Effector CD4-positive, alpha-beta T cell (primary cell): ENCODE measurements at places on chromosomes 1 and 21.
A peak's percentile ranks its signal among the peaks of the same experiment; 100 is the strongest.

DNA sequence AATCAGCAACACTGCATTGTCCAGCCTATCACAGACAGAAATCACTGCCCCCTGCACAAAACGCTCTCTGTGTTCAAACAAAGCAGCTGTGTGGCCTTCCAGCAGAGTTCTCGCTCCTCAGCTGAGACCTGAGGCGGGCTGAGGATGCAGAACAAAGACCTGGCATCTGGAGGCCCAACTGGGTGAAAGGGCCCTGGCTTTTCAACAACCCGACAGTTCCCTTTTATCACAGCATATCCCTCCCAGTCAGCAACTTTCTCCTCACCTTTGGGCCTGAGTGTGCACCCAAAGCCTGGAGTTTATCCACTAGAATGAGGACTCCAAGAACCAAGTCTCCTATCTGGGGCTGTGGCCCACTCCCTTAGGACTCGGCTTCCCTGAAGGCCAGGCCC, 42.6 kb upstream of the A3GALT2 start:
- no peak for DNase-seq

GRCh38 chr1:2314803-2315673, 76.3 kb downstream of the MORN1 start:
- DNase-seq: peak; percentile 55

DNA sequence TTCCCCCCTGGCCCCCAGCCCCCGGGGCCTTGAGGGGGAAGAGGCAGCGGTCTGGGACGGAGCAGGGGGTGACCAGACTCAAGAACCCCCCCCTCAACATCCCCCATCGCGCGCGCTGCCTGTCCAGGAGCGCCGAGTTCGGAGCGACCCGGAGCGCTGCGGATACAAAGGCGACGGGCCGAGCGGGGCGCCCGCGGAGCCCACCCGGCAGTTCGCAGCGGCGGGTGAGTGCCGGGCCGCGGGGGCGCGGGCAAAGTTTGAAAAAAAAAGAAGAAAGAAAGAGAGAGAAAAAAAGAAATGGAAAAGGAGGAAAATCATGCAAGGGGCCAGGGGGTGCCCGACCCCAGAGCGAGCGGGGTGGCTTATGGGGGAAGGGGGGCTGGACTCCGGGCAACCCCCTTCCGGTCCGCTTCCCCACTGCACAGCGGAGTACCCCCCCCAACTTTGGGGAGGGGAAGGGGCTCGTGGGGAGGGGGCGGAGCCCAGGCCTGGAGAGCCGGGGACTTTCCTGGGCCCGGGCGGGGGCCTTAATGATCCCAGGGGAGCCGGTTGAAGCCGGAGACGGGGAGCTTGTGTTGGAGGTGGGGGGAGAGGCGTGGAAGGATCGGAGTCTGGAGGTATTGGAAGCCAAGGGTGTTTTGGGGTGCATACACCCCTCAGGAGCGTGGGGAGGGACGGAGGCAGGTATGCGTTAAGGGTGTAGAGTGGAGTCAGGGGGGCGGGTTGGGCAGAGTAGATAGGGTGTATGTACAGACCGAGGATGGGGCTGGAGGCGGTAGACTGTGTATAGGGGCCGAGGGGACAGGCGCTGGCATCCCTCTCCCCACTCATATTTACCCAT, 502 bp downstream of the VANGL2 start:
- DNase-seq: no peak

- no peak for DNase-seq
Measured at GRCh38 chr1:150555198-150555970, 6.2 kb downstream of the ADAMTSL4 start.

DNA sequence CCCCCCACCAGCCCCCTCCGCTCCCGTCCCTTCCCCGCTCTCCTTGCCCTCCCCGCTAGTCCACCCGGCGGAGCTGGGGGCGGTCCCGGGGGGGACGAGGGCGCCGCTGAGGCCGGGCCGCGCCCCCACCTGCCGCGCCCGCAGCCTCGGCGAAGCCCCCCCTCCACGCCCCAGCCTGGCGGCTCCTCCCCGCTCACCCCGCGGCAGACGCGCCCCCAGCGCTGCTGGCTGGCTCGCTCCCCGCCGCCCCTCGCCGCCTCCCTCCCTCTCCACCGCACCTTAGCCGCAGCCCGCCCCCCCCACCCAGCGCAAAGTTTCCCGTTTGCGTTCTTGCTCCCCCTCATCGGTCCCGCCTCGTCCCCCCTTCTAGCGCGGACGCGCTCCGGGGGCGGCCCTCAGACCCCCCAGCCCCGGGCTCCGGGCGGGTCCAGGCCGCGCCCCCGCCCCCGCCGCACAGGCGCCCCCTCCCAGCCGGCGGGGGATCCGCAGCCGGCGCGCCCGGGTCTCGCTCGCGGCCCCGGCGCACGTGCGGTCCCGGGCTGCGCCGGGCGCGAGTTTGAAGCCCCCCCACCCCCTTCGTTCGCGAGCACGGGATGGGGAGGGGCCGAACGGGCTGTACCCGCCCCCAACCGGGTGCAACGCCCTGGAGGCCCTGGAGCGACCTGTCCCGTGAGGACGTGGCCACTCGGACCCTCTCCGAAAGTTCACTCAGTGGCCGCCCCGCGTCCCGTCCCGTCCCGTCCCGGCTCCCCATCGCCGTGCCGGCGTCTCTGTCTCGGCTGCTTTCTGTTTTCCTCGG, 623 bp downstream of the PTPRF start:
- no peak for DNase-seq

DNA sequence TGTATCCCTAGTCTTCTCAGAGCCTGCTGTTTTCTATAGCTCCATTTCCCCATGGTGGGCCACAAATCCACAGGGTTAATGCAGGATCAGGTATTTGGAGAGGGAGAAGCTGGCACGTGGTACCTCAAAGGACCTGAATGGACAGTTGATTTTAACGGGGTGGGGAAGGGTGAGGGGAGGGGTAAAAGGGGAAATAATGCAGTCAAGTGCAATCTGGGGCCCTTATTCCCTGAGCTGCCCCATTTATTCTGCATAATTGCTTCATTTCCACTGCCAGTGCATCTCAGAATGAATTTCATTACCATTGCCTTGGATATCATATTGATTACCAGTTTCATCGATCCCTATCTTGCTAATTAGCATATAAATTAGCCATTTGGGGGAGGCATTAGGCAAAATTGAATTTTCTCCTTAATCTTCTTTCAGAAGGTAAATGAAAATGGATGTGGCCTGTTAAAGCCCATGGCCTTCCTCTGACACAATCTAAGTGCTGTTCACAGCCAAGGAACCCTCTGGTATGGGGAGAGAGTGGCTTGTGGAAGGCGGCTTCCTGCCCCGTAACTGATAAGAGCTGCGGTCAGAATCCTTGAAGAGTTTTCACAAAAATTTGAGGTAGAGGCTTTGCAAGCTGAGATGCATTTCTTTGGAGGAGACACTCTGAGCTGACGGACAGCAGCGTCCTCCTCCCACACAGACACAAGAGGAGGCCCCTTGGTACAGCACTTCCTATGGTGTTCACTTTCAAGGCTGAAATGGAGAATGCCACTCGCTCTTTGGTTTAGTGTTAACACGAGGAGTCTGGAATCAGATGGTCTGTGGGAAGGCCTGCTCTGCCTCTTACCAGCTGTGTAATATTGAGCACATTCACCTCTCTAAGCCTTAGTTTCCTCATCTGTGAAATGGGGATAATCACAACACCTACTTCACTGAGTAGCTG, 34.4 kb downstream of the PHC2 start:
- no peak for DNase-seq

- DNase-seq: no peak
Measured at GRCh38 chr21:37208056-37208721, 58.9 kb downstream of the VPS26C start.

DNA sequence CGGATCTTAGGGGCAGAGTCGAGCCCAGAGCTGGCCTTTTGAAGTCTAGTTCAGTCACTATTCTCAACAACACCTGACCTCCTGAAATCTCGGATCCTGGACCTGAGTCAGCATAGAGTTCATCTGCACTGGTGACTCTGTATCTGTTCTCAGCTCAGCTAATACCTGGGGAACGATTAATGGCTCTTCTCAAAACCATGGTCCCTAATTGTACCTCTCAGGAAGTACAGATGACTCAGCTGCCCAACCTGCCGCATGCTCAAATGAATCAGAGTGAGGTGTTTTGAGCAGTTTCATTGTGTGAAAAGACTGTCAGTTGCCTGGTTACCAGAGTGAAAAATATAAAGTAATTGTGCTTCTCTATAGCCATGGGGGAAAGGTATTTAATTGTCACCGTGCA, 89.2 kb downstream of the SLC35F3 start:
- no peak for DNase-seq
